ENCODE measurements at places on chromosomes 7 and 10.

- DNase-seq: no peak
Observed at GRCh38 chr7:148303295-148304082, 287.1 kb upstream of the C7orf33 start.

DNA sequence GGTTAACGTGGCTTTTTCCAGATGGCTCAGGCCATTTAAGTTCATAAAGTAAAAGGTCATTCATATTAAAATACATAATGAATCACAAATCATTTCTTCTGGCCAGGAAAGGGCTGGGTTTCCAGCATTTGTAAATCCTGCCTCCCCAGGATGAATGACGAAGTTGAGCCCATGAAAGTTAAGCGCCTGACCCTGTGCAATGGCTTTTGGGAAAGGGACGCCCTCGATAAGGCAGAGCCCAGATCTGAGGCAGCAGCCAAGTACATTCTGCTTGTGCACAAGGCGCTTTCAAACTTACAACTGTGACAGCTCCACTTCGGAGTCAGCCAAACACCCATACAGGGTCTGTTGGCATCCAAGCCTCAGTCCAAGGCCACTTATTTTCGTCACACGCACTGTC is 2.8 kb downstream of the GIMAP6 start:
- no peak for DNase-seq

GRCh38 chr7:149655784-149656183 is 117.6 kb downstream of the ZNF467 start:
- DNase-seq: no peak

DNA sequence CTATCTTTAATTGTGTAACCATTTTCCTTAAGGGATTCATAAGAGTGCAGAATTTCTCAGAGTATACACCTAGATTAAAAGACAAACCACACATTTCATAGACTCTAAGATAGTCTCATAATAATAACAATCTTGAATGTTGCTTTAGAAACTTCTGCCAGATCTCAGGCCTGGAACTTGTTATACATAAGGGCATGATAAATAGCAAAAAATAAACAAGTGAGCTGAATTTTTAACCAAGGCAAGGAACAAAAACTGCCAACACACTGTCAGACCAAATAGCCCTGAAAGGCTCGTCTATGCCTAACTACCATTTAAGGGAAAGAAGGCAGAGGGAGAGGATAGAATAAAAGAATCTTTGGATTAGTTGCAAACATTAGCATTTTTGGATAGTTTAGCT is 65.8 kb upstream of the SEMA3C start:
- DNase-seq: no peak

- no peak for DNase-seq
Observed at GRCh38 chr10:133159611-133159949, 439 bp upstream of the KNDC1 start.

- no peak for DNase-seq
Observed at GRCh38 chr10:62554632-62555199, 180.5 kb downstream of the ZNF365 start.

- DNase-seq: no peak
Observed at GRCh38 chr10:24303522-24304310, 94.8 kb downstream of the KIAA1217 start.

DNA sequence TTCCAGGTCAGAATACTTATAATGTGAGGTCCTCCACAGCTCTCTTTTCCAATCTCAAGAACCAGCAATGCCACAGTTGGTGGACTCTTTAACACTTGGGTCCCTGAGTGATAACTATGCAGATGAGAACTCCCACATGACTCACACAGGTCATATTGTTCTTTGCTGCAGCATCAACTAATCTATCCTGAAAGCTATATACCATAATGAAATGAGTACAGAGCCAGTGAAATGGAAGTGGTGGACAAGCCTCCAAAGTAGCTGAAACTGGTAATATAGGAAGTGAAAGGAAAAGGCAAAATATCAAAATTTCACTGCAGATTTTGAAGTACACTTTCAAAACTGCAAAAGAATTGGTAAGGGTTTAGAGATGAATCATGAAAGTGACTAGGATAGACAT is 45.6 kb downstream of the SORCS1 start:
- no peak for DNase-seq

- no peak for DNase-seq
Observed at GRCh38 chr7:16368885-16369284, 52.5 kb downstream of the CRPPA start.

- no peak for DNase-seq
Observed at GRCh38 chr10:19500959-19501358, 315.3 kb upstream of the PLXDC2 start.

Measured in stimulated activated CD8-positive, alpha-beta memory T cell treated with anti-CD3 and anti-CD28 coated beads, Interleukin-7, amount 100 ng/mL, for 1 hour (primary cell).